ENCODE measurements at places on chromosomes 7 and 10.
A peak's percentile ranks its signal among the peaks of the same experiment; 100 is the strongest.

DNA sequence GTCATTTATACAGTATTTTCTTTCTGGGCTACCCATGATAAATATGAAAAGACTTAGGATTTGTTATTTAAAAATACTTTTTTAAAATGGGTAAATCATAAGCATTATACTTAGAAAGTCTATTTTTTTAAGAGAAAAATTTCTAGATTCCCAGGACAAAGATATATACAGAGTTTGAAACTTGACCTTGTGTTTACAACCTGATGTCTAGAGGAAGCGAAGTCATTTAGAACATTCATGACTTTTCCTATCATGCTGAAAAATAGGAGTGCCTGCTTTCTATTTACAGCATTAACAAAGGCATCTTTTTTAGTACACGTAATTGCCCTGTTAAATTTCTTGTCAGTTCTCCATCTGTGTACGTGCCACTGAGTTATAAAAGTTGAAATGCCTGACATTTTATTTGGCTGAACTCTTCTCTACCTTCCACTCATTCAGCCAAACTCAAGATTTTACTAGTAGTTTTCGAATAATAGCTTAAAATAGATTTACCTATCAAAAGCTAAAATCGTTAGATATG lies 23.0 kb downstream of the GNAT3 start:
- no peak for DNase-seq

DNA sequence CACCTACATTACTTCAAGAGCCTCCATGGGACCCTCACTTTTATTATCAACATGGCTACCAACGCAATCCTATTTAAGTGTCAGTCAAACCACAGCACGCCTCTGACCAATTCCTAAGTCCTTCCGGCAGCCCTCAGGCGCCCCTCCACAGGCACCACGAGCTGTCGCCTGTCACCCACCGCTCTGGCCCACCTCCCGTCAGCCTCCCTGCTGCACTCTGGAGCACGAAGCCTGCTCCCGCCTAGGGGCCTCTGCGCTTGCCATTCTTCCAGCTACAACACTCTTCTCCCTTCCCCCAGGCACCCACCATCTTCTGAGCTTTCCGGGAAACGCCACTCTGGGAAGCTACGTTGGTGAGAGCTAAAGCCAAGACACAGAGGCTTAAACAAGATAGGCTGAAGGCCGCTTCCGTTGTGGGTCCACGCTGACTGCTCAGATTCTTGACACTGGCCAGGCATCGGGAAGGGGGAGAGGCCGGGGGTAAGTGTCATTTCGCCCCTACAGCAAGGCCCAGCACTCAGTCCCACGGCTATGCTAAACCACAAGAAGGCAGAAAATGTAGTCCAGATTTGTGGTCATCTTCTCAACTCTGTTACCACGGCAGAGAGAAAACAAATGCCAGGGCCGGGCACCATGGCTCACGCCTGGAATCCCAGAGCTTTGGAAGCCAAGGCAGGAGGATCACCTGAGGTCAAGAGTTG lies 56.7 kb downstream of the GNA12 start:
- DNase-seq: no peak

GRCh38 chr7:157150882-157151281 lies 12.2 kb downstream of the UBE3C start:
- DNase-seq: peak; percentile 74

DNA sequence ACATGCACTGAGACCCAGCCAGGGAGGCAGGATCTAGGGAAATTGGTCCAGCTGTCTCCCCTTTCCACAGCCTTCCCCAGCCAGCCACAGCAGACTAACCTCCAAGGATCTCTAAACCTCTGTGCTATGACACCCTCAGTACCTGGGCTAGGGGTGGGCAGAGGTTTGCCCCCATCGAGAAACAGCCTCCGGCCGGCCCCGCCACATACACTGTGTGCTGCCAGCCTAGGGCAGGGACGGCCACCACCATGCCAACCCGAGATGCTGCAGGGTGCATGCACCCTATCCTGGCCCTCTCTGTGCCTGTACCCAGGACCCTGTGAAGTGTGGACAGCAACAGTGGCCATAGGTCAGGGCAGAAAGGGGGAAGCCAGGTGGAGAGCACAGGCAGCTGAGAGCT lies 58.1 kb downstream of the PARP12 start:
- DNase-seq: no peak

DNA sequence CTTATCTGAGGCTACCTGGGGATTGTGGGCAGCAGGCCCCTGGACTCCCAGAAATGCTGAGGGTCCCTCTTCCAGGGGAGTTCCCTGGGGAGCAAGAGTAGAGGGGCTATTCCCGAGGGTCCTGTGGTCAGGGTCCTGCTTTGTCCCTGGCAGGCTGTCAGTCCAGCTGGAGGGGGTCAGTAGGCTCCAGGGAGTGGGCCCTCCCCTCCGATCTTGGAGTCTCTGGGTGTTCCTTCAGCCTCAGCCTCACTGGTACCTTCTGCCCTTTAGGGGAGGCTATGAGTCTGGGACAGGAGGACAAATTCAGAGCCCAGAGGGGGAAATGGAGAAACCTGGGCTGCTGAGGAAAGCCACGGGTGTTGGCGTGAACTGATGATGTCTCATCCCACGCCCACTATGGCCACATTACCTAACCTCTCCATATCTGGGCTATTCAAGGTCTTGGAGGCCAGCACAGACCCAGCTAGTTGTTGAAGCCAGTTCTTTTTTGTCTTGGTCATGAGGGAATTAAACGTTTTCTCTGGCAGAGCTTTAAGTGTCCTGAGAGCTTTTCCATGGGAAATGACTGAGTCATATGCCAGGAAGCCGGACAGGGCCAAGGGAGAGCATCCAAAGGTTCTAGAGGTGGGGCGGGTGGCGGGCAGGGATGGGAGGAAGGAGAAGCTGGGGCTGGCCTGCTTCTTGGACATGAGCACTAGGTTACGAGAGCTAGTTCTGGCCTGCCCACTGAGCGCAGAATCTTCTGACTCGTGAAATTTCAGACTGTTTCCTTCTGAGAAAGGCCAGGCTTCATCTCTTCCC lies 6.2 kb downstream of the CALHM2 start:
- DNase-seq: peak; percentile 94

DNA sequence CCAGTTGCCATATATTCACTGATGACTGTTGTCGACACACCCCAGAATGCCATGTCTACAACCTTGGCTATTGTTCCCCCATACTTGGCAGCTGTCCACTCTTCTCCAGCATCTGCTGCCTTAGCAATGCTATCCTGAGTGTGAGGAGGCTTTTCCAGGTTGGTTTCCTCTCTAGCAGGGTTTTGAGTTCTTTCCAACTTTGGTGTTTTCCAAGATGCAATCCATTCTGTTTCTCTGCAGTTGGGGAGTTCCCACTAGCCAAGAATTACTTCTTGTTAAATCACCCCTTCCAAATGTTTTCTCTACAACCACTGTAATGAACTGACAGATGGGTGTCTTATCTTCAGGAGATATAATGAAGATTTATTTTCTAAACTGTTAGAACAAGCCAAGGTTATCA lies 617.4 kb downstream of the CCSER2 start:
- DNase-seq: no peak

- no peak for DNase-seq
These were observed 29.2 kb downstream of the PANK1 start for GRCh38 chr10:89615824-89616223.

DNA sequence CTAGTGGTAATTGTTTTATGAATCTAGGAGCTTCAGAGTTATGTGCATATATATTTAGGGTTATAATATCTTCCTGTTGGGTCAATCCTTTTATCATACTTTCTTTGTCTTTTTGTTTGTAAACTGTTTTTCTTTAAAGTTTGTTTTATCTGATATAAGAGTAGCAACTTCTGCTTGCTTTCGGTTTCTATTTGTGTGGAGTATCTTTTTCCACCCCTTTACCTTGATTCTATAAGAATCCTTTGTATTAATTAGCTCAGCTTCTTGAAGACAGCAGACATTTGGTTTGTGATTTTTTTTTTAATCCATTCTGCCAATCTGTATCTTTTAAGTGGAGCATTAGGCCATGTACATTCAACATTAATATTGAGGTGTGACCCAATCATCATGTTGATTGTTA lies 9.3 kb downstream of the CASP7 start:
- no peak for DNase-seq

- peak; percentile 56 for DNase-seq
These were observed 17.4 kb downstream of the ESYT2 start for GRCh38 chr7:158811894-158812293.

- DNase-seq: no peak
These were observed 9.6 kb upstream of the AGMO start for GRCh38 chr7:15571301-15571878.

GRCh38 chr7:17205910-17206309 lies 92.5 kb upstream of the AHR start:
- no peak for DNase-seq

- no peak for DNase-seq
These were observed 11.3 kb upstream of the HGF start for GRCh38 chr7:81780914-81781693.

DNA sequence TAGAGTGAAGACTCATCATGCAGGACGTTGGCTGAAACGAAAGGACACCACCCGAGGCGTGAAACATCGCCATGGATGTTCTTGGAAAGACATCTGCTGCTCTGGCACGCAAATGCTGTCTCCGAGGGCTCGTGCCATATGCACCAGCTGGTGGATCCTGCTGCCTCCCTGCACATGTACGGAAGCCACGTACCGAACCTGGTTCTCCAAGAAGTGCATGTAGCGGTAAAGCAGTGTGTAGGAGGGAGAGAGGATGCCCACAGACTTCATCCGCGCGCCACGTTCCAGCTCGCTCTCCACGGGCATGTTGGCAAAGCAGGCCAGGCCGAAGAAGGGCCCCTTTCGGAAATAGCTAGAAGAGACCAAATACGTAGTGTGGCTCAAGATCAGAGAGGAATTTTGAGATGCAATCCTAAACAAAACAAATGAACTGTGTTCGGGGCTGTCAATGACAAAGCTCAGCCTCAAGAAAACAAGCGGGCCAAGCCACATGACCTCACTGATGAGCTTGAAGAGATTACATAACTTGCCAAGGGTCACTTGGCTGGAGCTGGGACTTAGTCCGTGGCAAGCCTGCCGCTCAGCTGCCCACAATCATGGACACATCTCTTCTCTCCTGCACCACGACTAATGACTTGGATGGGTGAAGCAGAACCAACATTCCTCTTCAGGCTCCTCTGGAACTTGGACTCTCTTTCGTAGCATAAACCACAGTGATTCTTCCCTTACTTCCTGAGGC lies 16.5 kb downstream of the DENND11 start:
- no peak for DNase-seq

DNA sequence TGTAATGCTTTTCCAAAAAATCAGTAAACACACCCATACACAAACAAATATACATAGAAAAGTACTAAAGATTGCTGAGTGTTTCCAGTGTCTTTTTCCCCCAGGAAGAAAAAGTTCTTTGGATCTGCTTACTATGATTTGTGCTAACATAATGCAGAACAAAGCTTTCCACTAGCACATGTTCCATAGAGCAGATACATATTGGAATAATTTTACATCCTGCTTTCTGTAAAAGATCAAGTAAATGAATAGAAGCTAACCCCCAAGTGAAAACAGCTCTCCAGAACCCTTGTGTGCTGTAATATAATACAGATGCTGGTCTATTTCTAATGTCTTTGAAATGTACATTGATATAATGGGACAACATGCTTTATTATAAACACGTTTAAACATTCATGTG lies 125.5 kb downstream of the PON1 start:
- DNase-seq: no peak

- no peak for DNase-seq
These were observed 32.6 kb upstream of the HABP2 start for GRCh38 chr10:113520261-113520660.

GRCh38 chr7:125032943-125033342 lies 103.3 kb upstream of the POT1 start:
- DNase-seq: no peak

DNA sequence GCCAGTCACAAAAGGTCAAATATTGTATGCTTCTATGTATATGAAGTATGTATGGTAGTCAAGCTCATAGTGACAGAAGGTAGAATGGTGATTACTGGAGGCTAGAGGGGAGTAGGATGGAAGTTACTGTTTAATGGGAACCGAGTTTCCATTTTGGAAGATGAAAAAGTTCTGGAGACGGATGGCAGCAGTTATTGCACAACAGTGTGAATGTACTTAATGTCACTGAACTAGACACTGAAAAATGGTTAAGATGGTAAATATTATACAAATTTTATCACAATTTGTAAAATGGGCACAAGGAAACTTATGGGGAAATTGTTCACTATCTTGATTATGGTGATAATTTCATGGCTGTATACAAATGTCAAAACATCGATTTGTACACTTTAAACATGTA lies 284.6 kb downstream of the GFRA1 start:
- DNase-seq: no peak

GRCh38 chr7:104552102-104552501 lies 223.7 kb downstream of the LHFPL3 start:
- DNase-seq: peak; percentile 15

DNA sequence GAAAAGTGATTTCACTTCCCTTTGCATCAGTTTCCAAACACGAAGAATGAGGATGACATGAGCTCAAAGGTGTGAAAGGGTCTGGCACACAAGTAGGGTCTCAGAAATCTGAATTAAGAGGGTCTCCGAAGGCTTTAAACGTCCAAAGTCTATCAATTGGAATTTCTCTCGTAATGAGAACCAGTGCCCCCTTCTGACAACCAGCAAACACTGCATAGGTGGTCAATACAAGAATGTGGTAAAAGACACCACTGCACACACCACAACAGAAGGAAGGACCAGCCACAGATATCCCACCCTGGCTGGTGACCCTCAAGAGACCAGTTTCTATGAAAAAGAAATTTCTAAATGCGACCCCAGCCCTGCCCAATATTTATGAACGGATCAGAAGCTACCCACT lies 78.1 kb downstream of the CALN1 start:
- no peak for DNase-seq

- DNase-seq: no peak
These were observed 189.5 kb downstream of the ARHGAP12 start for GRCh38 chr10:31739146-31739545.

DNA sequence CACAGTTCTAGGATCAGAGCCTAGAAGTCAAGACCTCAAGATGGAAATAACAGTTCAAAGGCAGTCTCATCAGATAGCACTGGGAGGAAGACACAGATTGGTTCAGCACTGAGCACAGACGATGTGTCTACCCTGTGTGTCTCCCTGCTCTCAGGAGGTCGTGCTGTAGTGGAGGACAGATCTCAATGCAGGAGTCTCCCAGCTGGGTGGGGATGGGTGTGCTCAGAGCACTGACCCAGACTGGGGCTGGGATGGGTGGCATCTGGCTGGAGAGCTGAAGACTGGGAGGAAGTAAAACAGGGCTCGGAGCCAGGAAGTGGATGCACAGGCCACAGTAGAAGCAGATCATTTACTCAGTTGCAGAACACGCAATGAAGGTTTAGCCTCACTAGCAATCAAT lies 69.5 kb upstream of the GDF10 start:
- no peak for DNase-seq

GRCh38 chr7:75055155-75055554 lies 18.4 kb downstream of the RCC1L start:
- DNase-seq: no peak

DNA sequence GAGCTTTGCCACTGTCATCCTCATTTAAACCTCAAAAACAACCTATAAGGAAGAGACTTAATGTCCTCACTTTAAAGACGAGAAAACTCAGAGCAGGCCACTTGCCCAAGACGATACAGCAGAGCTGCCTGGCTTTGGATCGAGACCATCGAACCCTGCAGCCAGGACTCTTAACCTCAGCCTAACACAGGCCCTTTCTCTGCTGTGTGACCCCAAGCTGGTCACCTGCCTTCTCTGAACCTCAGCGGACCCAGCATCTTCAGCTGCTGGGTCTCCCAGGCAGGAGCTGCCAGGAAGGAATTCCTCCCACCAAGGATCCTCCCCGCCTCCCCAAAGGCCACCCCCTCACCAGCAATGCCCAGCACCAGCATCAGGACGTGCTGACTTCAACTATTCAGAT lies 32.7 kb downstream of the TNRC18 start:
- DNase-seq: no peak

GRCh38 chr7:431658-432111 lies 88.0 kb downstream of the PDGFA start:
- DNase-seq: peak; percentile 56
